ENCODE measurements at places on chromosomes 13 and 19.
A peak's percentile ranks its signal among the peaks of the same experiment; 100 is the strongest.

GRCh38 chr13:50584856-50585580 is 258.5 kb downstream of the DLEU7 start:
- DNase-seq, result no peak

GRCh38 chr13:100124265-100124664 is 35.4 kb downstream of the PCCA start:
- DNase-seq, result peak; percentile 35

GRCh38 chr19:28532765-28533341 is 680.1 kb downstream of the UQCRFS1 start:
- no peak for DNase-seq

DNA sequence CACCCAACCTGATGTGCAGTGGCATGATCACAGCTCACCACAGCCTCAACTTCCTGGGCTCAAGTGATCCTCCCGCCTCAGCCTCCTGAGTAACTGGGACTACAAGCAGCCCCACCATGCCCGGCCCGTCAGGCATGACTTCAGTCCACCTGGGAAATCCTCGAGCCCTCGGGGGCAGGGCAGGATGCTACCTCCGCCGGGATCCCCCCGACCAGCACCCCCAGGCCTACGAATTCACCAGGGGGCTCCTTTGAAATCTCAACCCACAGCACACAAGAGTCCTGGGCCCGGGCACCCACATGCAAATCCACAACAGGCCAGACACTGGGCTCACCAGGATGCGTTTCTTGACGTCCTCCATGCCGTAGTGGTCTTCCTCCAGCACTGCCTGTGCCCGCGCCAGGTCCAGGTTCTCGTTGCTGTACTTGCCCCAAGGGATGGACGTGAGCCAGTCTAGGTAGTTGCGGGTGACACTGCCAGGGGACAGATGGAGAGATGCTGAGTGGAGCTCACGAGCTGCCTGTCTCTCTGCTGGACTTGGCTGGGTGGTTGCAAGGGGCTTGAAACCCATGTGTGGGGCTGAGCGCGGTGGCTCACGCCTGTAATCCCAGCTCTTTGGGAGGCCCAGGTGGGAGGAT is 10.5 kb downstream of the RPL36 start:
- no peak for DNase-seq

- no peak for DNase-seq
Observed at GRCh38 chr19:54391589-54392061, 23.6 kb upstream of the TTYH1 start.

DNA sequence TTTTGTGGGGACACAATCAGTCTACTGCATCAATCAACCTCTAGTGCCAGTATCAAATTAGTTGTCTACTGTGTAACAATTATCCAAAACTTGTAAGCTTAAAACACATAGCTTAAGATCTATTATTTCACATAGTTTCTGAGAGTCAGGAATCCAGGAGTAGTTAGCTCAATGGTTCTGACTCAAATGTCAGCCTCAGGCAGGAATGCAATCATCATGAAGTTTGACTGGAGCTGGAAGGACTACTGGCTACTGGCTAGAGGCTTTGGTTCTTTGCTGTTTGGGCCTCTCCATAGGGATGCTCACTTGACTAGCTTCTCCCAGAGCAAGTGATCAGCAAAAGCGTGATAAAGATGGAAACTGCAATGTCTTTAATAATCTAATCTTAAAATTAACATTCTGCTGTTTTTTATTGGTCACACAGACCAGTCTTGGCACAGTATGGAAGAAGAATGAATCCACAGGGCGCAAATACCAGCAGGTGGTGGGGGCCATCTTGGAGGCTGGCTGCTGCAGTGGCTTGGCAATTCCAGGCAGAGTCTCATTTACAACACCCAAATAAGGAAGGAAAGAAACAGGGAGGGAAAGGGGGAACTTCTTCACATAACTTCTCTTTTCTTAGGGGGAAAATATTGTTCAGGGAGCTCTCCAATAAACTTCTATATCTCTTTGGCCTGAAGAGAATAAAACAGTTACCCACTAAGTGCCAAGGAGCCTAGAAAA is 15.7 kb downstream of the CAB39L start:
- DNase-seq, result no peak

DNA sequence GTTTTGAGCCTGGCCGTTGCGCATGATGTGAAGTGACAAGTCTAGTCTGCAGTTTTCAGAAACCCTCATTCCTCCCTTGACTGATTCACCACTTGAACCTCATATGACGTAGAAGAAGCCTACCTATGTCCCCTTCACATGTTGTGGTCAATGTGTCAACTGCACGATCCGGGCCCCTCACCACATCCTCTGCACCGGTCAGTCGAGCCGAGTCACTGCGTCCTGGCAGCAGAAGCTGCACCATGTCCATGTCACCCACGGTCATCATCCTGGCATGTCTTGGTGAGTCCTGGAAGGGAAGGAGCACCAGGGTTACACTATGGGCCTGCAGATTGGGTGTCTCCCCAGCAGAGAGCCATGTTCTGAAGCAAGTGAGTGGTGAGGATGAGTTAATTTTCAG is at the start of gene KIR2DL4:
Gene KIR2DL4, plus strand, starts transcription at position 201 of the 400 bp plus-strand sequence. Its CDS starts 42 bp downstream, at position 243.
- no peak for DNase-seq

- no peak for DNase-seq
Observed at GRCh38 chr19:50268041-50268440, 61.1 kb downstream of the KCNC3 start.

GRCh38 chr13:41547251-41548000 is 90.1 kb downstream of the RGCC start:
- DNase-seq, result no peak

GRCh38 chr13:47142105-47142504 is 245.3 kb upstream of the HTR2A start:
- no peak for DNase-seq

GRCh38 chr19:36032251-36033104 is at the start of gene CLIP3:
Gene CLIP3, minus strand, starts transcription at chr19:36032873. Its CDS starts 516 bp downstream, at chr19:36032357.
- DNase-seq, result peak; percentile 48

- DNase-seq, result peak; percentile 39
Observed at GRCh38 chr13:28582225-28582891, 76.6 kb upstream of the POMP start.

DNA sequence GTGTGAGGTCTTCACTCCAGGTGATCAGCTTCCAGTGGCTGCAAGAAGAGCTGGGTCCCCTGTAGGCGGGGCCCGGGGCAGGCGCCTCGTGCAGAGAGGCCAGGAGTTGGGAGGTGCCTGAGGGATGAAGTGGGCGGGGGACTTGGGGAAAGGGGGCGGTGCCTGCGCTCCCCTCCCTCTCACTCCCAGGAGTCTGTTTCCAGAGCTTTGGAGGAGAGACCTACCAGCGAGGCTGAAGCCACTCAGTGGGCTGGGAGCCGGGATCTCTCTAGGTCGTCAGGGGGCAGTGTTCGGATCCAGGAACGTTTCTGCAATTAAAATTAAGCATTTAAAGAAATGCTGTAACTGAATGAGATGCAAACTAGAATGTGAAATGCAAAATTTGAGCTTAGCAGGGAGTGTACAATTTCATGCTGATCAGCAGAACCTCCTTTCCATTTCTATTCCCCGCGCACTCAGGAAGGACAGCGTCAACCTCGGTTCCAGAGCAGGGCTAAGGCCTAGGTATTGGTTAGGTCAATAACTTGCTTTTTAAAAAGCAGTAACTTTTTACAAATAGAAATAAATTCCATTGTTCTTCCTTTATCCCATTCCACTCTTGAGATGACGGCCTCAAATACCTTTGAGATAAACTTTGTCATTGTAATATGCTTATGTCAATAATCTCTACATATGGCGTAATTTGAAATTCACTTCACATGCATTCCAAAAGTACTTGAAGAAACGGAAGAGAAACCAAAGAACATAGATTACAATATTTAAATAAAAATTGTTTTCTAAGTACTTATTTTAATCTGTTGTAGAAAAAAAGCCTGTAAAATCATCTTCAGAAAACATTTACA is 11.6 kb downstream of the ZNF160 start:
- DNase-seq, result peak; percentile 34

- no peak for DNase-seq
Observed at GRCh38 chr13:31351376-31351775, 151.6 kb downstream of the B3GLCT start.

- DNase-seq, result peak; percentile 20
Observed at GRCh38 chr19:52138278-52138982, 1.3 kb downstream of the ZNF616 start.

- no peak for DNase-seq
Observed at GRCh38 chr13:46953331-46953730, 56.5 kb upstream of the HTR2A start.

DNA sequence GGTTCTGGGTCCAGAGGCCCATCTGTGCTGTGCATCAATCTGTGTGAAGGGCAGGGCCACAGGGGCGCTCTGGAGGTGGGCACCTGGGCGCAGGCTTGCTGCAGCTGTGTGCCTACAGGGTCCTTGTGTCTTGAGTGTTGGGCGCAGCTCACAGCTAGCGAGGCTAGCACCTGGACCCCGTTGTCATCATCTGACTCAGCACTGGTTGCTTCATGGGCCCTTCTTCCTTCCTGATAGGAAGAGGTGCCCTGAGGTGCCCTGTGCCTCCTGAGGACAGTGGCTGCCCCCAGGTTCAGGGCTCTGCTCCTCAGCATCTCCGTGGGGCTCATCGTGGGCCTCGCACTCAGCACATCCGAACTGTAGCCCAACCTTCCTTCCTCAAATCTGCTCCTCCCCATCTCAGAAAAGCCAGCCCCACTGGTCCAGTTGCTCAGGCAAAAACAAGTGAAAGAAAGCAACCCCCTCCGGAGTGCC is 54.8 kb downstream of the GATAD2A start:
- DNase-seq, result no peak

DNA sequence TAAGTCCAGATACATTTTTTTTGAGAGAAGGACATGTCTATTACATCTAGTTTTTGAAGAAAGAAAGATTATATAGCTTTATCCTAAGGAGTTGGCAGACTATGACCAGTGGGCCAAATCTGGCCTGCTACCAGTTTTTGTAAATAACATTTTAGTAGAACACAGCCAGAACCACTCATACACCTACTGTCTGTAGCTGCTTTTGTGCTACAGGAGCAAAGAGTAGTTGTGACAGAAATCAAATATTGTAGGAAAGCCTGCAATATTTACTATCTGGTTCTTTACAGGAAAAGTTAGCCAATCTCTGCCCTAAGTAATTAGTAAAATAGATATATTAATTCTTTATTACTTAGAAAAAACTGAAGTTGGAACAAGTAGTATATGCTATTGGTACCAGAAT is 17.2 kb downstream of the TDRD3 start:
- no peak for DNase-seq

DNA sequence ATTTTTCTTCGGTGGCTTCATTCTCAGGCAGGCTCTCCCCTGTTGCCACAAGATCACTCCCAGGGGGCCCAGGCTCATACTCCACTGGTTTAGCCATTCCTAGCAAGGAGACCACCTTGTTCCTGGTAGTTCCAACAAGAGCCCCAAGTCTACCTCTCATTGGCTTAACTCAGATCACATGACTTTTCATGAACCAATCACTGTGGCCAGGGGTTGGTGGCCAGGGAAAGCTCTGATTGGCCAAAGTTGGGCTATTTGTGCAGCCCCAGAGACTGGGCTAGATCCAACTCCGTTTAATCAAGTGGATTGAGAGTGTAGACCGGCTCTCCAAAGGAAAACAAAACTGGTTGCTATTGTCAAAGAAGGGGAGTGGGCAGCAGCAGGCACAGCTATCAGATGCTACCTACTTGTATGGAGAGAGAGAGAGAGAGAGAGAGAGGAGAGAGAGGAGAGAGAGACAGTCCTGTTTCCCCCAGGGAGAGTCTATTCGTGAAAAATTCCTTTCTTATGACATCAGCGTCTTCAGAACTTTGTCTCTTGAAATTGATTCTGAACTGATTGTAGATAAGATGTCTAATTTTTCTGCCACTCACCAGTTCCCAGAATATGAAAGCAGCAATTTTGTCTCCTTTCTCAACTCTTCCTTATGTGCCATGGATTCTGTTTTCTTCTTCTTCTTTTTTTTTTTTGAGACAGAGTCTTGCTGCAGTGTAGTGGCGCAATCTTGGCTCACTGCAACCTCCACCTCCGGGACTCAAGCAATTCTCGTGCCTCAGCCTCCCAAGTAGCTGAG is 5.9 kb downstream of the CEACAM19 start:
- peak; percentile 79 for DNase-seq

DNA sequence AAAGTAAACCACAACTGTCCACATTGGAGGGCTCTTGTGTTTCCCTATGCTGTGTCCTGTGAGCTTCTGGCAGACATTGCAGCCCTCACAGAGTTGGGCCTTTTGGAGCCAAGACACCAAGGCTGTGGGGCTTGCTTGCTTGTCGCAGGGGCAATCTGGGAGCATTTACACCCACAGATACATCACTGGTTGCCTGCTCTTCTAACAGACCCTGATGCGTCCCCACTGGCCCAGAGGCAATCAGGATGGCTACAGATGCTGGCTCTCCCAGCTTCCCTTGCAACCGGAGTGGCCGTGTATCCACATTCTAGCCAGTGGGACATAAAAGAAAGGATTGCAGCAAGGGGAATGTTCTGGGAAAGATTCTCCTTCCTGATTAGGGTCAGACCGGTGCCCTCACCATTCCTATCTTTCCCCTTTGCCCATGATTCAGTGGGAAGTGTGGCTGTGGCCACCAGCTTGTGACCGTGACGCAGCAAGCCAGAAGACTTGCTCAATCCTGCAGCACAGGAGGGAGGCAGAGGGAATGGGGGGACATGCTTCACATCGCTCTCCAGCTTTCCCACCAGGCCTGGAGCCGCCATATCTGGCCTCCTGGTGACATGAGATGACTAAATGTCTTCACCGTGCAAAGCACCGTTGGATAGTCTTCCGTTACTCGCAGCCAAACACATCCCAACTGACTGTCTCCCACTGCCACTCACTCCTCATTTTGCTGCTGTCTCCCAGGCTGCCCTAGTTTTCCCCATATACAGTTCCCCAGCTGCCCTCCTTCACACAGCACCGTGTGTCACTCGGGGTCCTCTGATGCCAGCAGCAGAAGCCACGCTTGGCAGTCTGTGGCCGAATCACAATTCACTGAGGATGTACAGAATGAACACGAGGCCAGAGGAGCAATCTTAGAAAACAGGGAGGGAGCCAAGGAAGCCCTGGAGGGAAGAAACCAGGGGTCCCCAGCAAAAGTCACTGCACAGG is 151.0 kb downstream of the DPF1 start:
- no peak for DNase-seq

DNA sequence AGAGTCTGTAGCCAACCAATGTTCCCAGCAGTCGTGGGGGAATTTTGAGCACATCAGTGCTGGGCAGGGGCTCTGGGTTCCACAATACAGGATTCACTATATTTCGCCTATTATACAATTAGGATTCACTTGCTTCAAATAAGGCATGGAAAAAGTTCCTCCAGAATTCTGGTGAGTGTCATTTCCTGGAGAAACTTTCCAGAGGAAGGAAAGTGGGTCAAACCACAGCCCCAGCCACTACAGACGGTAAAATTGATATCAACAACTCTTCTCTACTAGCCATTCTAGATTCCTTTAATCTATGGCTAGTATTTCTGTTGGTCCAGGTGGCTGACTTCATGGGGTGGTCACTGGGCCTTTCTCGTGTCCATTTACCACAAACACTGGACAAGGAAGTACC is 10.5 kb downstream of the MYCBP2 start:
- DNase-seq, result no peak

Measured in iris pigment epithelial cell (primary cell).